Calu3 (cell line): ENCODE measurements at places on chromosomes 6 and 20. TPM values are rescaled to one million over a fixed set of nuclear protein-coding genes. Genes with fewer than 3 reads are reported as not detected.

GRCh38 chr6:111441678-111442243 lies 41.3 kb downstream of the REV3L start:
- H3K4me3 ChIP-seq: no peak overlapping the region
- no peak for DNase-seq
- no peak overlapping the region for H3K27ac ChIP-seq
- peaks cover 22% of the 10 kb centered on the region for H3K4me1 ChIP-seq
- no peaks in the 10 kb centered on the region for H3K27me3 ChIP-seq

Gene OR2B6
- 0.78 and 1.5 TPM in 2 replicates for total RNA-seq

DNA sequence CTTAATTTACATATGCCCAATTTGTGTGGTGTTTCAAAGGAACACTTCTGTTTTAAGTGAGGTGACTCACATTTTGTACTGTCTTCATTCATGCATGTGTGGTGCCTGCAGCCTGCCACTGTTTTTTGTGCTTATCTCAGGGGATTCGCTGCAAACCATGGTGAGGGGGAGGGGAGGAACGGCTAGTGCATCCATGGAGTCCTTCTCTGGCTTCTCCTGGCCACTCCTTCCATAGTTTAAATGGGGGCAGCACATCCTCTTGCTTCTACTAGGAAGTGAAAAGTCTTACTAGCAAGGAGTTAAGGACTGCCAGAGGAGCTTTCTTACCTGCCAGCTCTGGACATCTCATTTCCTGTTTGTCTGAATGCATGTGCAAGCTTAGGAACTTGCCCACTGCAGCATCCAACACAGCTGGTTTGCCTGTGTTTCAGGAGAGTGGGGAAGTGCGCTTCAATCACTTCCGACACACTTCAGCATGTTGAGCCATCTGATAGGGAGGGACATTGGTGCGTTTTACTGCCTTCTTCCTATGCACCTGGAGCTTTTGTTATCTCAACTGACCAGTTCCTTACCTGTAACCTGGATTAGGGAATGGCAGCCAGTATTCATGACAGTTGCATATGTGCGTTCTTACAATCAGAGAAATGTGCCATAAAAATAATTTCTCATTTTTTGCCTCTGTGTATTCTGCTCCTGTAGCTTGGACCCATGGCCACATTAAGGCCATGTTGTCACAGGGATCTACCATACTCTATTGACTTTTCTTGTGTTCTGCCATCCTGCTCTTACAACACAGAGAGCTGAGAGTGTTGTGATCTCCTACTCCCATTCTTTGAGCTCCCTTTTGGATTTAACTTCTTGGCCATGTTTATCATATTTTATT lies 211.3 kb downstream of the ARID1B start:
- peaks cover 29% of the 10 kb centered on the region for H3K4me1 ChIP-seq
- no peaks in the 10 kb centered on the region for H3K36me3 ChIP-seq
- no peak for DNase-seq
- no peak overlapping the region for H3K27ac ChIP-seq

Gene BANF2
- total RNA-seq: not detected in 2 replicates

- peak; percentile 14 for DNase-seq
- H3K27me3 ChIP-seq: peaks cover 31% of the 10 kb centered on the region
- H3K36me3 ChIP-seq: no peaks in the 10 kb centered on the region
- H3K4me3 ChIP-seq: no peak overlapping the region
Measured at GRCh38 chr6:27726619-27727023, 185.6 kb downstream of the OR2B2 start.

Gene LINC00237
- total RNA-seq: not detected in 2 replicates
